ENCODE measurements at places on chromosomes 12 and 14.

GRCh38 chr12:49741882-49742620 is 694 bp downstream of the TMBIM6 start:
- peak; percentile 88 for DNase-seq

DNA sequence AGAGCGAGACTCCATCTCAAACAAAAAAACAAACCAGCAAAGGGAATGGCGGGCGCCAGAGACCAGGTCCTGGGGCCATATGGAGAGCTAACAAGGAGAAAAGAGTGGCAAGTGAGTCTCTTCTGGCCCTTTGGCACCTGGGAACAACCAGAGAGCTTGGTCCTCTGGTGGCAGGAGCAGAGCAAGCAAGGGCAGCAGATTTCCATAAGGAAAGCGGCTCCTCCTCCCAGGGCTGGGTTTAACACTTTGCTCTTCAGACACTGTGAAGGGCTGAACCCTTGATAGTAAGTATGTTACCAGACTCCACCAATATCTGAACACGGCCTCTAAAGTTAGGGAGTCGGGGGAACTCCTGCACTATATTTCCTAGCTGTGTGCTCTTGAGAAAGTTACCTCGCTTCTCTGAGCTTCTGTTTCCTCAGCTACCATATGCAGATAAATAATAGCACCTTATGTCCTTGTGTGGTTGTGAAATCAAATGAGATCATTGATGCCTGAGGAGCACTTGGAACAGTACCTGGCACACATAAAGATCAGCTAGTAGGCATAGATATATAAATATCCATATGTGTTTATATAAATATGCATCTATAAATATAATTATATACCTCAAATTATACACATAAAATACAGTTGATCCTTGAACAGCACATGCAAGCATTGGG is 33.4 kb upstream of the PLEKHG6 start:
- DNase-seq = no peak

- peak; percentile 61 for DNase-seq
These were observed 176.3 kb downstream of the ESR2 start for GRCh38 chr14:64117671-64118402.

DNA sequence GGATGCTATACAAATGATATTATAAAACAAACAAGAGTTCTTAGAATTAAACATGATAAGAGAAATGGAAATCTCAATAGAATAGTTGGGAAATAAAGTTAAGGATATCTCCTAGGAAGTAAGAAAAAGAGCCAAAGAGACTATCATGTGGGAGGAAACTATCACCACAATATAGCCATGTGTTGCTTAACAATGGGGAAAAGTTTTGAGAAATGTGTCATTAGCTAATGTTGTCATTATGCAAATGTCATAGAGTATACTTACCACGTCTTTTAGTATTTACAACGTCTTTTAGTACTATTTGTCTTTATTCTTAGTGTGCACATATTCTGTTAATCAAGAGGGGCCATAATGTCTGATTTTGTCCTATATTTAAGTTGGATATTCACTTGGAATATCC is 58.7 kb downstream of the ZNF641 start:
- peak; percentile 47 for DNase-seq

DNA sequence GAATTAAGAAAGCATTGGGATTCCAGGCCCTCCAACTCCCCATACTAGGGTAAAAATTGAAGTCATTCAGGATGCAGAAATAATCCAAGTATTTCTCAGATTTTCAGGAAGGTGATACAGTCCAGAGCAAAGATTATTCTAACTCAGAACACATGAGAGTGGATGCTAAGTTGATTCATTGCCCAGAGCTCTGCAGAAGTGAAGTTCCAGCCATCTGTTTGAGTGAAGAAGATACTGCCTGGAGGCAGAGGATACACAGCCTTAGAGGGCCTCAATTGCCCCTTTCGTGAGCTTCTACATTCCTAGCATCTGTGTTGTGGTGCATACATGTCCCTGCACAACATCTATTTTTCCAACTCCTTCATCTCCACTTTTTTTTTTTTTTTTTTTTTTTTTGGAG is 36.9 kb upstream of the SMUG1 start:
- DNase-seq = no peak

- DNase-seq = no peak
These were observed 26.2 kb downstream of the WNK1 start for GRCh38 chr12:778615-779014.

DNA sequence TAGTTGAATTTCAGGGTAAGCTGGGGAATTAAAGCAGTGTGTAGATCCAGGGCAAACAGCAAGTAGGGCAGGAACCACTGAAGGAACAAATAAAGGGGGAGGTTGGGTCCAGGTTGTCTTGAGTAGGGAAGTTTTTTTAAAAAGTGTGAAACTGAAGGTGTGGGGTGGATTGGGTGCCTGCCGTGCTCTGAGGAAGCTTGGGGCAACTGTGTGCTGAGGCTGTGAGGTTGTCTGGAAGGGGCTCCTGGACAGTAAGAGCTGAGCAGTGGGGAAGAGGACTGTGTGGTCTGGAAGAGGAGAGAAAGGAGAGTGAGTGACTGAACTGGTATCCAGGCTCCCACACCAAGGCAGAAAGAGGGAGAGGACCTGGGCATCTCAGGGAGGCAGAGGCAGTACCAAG is 10.9 kb upstream of the GPR162 start:
- no peak for DNase-seq

DNA sequence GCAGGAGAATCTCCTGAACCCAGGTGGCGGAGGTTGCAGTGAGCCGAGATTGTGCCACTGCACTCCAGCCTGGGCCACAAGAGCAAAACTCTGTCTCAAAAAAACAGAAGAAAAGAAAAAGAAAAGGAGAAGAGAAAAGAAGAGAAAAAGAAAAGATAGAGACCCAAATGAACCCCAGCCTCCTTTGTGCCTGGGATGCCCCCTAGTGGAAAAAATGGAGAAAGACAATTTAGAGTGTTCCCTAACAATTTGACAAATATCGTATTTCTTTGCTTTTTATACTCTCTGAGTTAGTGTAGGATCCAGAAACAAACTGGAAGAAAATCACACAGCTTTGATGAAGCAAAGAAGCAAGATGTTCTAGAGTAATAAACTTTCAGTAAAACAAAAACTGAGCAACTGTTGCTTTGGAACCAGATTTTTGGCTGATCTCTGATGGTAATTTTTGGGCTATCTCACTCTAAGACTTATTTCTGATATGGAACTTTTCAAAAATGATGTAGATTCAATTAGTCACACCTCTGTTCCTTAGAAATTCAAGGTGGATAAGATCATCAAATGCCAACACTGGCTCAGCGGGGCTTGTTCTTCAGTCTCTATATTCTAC is 18.6 kb upstream of the PRKAB1 start:
- peak; percentile 29 for DNase-seq

DNA sequence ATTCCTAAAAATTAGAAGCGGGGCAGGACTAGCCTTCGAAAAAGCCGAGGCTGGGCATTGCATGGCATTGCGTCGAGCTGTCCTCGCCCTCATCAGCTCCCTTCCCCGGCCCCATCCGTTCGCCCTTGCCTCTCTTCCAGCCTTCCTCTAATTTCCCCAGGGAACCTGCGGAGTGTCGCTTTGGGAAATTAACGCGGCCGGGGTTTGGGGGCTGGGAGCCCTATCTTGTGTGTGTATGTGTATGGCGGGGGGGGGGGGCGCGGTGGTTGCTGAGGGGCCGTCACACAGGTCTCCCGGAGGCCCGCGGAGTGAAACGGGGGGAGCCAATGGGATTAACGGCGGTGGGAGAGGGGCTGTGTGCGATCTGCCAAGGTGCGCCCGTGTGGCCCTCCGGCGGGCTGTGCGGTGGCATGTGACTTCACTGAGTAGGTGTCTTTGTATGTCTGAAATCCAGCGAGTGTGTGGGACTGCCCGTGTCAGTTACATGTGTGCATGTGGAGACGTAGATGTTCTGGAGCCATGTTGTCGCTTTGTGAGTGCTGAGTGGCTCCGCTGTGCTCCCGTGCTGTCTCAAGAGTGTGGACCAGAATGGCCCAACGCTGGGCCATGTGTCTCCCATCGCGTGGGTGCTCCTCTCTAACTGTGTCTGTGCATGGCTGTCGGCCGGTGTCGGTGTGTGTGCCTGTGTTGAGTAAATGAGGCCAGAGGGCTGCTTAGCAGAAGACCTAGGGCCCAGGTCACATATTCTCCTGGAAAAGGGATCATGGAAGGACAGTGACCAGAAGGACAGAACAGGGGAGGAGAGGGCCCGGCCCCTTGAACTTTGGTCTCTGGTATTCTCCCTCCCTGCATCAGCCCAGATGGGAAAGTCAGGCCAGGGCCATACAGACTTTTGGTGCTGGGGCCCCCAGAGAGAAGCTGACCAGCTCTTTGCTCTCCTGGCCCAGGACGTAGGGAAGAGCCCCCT is 1.5 kb downstream of the PTMS start:
- peak; percentile 28 for DNase-seq

DNA sequence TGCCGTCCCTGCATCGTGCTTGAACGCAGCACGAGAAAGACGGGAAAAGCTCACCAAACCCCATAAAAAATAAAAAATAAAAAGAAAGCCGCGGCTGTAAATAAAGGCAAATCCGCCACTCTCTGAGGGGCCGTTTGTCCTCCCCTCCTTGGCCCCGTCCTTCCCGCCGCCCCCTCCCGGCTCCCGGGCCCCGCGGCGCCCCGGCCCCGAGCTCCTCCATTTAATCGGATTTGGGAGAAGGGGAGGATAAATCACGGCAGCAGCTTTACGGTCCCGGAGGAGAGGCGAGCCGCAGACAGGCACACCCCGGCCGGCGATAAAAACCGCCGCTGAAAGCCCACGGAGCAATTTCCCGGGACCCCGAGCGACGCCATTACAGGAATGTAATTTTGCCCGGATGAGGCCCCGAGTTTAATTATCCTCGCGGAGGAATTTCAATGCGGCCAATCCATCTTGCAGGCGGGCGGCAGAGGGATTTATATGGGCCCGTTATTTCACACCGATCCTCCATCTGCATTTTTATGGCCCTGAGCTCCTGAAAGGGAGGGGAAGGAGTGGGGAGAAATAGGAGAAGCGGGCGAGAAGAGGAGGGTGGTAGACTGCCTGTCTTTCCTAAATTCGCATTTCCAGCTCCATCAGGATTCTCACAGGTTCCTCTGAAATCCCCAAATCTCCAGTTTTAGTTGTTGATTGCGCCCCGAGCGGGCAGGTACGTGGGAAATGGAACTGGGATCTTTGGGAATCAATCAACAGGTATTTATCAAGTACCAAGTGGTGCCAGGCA is 1.3 kb upstream of the ATP5MC2 start:
- DNase-seq = peak; percentile 25

DNA sequence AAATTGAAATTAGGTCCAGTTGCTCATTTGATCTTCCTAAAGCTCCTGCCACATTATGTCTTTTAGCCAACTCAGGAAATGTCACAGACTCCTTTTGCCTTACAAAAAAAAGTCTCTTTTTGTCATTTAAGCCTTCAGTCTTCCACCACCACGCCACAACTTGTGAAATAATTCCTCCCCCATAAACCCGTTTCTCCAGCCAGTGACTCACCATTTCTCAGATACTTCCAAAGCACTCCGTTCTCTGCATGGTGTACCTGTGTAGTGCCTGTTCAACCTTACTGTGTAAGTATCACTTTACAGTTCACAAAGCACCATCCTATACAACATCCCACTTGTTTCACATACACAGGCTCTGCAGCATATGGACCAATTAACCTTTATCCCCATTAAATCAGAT is 139.5 kb upstream of the AEBP2 start:
- DNase-seq = peak; percentile 60

DNA sequence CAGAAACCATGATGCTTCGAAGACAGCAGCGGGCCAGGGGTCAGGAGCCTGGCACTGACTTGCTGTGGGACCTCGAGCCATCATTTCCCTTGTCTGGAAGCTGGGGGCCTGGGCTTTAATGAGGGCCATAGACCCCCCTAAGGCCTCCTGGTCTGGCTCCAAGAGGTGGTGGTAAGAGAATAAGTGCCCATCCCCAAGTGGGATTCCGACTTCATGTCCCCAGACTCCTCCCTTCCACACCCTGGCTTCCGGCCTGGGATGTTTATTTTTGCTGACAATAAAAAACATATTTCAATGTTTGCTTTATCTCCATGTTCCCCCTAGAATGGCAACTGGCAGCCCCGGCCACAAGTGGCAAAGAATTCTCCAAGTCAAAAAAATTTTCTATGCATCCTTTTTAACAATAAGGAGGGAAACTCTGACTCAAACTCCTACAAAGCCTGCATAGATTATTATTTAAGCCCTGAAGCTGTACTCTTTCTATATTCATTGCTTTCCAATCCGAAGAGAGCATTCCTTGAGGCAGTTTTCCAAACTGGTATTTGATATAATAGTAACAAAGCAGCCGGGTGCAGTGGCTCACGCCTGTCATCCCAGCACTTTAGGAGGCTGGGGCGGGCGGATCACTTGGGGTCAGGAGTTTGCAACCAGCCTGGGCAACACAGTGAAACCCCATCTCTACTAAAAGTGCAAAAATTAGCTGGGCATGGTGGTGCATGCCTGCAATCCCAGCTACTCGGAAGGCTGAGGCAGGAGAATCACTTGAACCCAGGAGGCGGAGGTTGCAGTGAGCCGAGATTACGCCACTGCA is 84.0 kb downstream of the ITPK1 start:
- DNase-seq = no peak

GRCh38 chr12:77842430-77842829 is 11.7 kb downstream of the NAV3 start:
- DNase-seq = no peak

DNA sequence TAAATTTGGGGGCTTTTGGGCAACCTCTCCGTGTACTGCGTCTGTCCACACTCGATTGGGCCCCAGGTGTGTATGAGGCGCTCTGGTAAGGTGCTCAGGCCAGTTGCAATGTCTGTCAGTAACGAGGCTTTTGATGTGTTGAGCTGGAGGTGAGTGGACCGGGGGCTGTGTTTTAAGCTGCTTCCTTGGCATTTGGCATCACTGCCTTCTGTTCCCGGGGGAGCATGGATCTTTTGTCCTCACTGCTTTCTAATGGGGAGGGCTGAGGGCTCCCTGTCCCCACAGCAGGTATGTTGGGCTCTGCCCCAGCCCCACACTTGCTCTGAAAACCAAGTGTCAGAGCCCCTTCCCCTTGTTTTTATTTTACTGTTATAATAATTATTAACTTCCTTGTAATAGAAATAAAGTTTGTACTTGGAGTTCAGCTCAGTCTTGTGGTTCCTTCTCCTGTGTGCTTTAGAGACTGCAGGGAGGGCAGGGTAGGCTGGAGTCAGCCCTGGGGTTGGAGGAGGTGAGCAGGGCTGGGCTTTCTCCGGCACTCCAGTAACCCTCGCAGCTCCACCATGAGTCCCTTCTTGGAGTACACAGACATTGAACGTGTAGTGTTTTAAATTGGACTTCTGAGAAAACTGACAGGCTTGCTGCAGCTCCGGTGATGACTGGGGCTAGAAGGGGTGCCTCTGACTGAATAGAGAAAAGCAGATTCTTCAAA is 28.0 kb downstream of the TRAFD1 start:
- no peak for DNase-seq

GRCh38 chr12:127690161-127690560 is 576.8 kb upstream of the TMEM132C start:
- DNase-seq = no peak

GRCh38 chr12:129195081-129195480 is 341.8 kb downstream of the GLT1D1 start:
- DNase-seq = no peak

DNA sequence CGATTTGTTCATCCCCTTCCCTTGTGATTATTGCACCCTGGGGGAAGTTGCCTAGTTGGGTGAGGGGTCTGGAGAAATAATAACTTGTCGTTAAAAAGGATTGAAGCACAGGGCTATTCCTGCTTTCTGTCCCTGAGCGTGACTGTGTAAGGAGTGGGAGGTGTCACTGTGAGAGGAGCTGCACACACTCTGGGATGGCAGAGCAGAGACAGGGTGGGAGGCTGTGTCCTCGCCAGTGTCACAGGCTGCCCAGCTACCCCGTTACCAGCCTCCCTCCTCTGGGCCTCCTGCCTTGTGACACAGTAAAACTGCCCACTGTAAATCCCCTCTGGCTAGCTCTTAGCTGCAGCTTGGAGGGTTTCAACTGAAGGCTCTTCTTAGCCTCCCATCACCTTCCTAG is 460.6 kb downstream of the AACS start:
- DNase-seq = no peak

Data from fibroblast of pulmonary artery (primary cell).